HAP-1 (cell line): ENCODE measurements at places on chromosomes 1 and 21.
A peak's percentile ranks its signal among the peaks of the same experiment; 100 is the strongest.

- DNase-seq, result no peak
These were observed 37.2 kb downstream of the PCNT start for GRCh38 chr21:46361176-46361575.

DNA sequence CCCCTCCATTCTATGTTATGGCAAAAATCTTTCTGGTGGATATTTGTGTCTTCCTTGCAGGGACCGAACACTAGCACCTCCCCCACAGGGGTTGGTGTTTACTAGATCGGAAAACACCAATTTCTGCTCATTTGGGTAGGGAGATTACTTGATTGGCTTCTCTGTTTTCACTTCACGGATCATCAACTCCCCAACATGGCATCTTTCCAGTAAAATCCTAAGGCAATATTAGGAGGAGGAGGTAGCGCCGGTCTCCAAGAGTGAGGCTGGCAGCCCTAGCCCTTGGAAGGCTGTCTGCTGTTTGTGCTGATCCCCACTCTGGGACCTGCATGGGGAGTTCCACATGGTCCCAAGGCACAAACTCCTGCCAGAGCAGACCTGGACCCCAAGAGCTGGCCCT is 12.2 kb downstream of the VASH2 start:
- no peak for DNase-seq

DNA sequence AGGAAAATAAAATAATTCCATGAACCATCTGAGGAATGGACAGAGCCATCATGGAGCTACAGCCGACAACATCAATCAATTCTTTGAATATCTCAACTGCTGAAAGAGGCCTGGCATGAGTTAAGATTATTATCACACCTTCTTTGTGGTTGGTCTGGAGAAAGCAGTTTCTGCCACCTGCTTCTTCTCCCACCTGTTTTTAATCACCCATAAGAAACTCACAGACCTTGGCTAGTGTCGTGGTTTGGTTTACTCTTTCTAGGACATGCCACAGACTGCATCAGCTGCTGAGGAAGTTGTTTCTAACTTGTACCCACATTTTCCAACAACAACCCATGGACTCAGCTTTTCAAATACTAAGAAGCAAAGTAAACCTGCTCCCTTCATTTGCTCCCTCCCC is 65.6 kb downstream of the NTPCR start:
- no peak for DNase-seq

DNA sequence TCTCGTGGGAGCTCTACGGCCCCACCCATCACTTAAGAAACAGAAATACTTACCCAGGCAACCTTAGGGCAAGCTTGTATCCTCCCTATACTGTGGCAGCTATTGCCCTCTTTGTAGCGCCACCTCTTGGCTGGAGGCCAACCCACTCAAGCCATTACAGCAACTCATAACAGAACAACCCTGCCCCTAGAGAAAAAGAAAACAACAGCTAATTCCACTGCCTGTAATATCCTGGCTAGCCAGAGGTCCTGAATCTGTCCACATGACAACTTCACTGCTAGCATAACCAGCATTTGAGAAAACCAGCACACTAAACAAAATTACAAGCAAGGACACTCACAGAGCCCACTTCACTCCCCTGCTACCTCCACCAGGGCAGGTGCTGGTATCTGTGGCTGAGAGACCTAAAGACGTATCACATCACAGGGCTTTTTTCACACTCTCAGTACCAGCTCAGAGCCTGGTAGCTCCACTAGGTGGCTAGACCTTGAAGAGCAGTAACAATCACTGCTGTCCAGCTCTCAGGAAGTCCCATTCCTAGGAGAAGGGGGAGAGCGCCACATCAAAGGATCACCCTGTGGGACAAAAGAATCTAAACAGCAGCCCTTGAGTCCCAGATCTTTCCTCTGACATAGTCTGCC is 14.5 kb upstream of the MX1 start:
- DNase-seq, result no peak

GRCh38 chr1:112356765-112357164 is 39.2 kb upstream of the CTTNBP2NL start:
- no peak for DNase-seq

DNA sequence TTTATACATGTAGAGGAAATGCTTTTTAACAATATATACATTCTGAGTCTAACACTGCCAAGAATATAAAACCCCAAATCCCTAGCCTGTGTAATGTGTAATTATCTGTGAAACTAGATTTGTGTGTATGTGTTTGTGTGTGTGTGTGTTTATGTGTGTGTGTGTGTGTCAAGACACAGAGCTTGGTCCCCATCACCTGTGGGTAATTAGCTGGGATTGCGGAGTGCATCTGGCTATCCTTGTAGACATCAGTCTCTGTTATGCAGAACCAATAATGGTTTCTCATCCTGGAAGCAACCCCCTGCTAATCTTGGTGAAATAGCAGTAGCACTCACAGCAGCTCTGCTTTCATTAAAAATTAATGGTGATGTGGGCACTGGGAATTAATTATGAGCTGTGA is 26.3 kb upstream of the ST6GALNAC3 start:
- DNase-seq, result no peak

- DNase-seq, result no peak
These were observed 215.2 kb downstream of the SLC45A1 start for GRCh38 chr1:8533124-8533523.

DNA sequence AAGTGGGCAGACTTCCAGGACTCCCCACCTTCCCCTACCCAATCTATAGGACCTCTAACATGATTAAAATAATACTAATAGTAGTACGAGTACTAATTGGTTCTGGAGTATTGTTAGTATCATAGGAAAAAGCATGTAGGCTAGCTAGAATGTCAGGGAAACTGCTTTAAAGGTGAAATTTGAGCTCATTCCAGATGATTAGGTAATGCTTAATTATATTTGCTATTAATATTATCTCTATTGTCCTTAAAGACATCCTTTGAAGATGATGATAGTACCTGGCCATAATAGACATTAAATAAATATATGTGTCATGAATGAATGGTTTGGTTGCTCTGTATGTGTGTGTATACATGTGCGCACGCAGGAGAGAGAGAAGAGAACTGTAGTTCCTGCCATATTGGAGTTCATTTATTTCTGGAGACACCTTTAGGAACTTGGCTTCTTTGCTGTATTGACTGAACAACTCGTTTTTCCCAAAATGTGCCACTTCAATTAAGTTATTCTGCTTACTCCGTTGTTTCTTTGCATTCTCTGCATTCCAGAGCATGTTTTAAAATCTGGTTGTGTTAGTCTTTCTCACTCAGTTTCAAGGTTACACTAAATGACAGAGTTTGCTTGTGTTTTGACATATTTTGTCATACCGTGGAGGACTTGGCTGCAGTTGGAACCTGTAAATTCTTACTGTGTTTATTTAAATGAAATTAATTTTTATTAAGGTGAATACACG is 117.1 kb downstream of the OSBPL9 start:
- no peak for DNase-seq

GRCh38 chr1:110962892-110963690 is 631 bp downstream of the LRIF1 start:
- DNase-seq, result peak; percentile 28

GRCh38 chr1:95954585-95954984 is 720.6 kb downstream of the RWDD3 start:
- peak; percentile 53 for DNase-seq

DNA sequence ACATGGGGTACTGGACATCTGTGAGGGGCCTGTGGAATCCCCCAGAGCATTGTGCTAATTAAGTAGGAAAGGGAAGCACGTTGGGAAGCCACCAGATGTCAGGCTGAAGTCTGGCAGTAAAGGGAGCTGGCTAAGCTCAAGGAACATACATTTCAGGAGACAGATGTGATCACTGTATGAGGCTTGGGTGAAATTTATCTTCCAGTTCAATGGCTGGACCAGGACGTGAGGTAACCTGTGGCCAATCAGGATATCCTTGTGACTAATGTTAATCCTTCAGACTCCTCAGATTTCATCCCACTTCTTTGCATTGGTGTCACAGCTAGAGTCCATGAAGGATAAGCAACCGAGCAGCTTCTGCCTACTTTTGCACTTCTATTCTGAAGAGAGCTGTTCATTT is 110.2 kb upstream of the APP start:
- DNase-seq, result no peak

DNA sequence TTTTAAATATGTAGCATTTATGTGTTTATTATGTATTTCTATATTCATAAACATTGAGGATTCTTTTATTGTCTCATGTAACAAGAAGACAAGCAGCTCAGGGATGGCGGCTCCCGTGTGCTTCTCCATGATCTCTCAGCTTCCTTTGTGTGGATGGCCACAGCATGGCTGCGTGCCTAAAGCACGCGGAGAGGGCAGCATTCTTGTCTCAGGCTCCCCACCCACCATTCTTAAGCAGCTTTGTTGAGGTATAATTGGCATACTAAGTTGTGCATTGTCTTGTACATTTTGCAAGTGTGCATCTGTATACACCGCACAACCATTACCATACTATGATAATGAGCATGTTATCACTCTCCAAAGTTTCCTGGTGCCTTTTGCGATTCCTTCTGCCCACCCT is 81.6 kb downstream of the CAMTA1 start:
- peak; percentile 87 for DNase-seq

GRCh38 chr1:61378494-61379180 is 296.3 kb downstream of the NFIA start:
- no peak for DNase-seq
